COR-L47 (cell line): ENCODE measurements at places on chromosomes 7 and 10.

GRCh38 chr7:67766906-67767410 is 770.3 kb downstream of the TYW1 start:
- DNase-seq: no peak

DNA sequence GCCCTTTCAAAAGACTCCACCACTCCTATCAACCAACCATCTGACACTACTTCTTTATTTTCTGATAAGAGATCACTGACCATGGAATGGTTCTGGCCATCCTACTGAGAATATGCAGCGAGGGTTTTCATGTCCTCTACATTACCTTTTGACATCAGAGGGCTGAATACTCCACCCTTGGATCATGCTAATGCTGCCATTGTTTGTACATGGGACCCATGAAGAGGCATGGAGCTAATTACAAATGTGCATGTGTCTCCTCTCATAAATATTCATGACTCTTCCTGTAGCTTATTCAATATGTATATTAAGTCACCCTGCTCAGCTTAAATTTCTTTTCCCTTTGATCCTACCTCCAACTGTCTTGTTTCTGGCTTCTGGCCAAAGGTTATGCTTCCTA is 1065.8 kb upstream of the GHITM start:
- no peak for DNase-seq

GRCh38 chr7:100629117-100629716 is 12.1 kb downstream of the TFR2 start:
- DNase-seq: no peak

- no peak for DNase-seq
Observed at GRCh38 chr10:26574783-26575182, 122.7 kb upstream of the PDSS1 start.

GRCh38 chr7:156843157-156843556 is 49.8 kb downstream of the LMBR1 start:
- no peak for DNase-seq

- no peak for DNase-seq
Observed at GRCh38 chr7:79979437-79979836, 155.2 kb upstream of the GNAI1 start.

GRCh38 chr10:133358162-133358924 is 524 bp upstream of the FUOM start:
- DNase-seq: no peak

DNA sequence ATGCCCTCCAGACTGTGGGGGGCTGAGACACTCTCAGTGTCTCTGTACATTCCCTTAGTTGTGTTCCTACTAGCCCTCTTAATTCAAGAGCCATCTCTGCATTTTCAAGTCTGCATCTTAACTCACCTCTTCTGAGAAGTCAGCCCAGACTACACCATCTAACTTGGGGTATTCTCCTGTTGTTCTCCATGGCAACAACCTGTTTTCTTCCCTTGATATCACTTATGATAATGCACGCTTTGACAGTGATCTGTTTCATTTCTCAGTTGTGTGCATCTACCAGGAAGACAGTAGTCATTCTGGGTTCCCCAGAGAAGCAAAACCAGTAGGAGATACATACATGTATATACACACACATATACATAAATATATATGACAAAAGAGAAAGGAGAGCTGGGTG is 707.3 kb upstream of the IGFBP3 start:
- no peak for DNase-seq

DNA sequence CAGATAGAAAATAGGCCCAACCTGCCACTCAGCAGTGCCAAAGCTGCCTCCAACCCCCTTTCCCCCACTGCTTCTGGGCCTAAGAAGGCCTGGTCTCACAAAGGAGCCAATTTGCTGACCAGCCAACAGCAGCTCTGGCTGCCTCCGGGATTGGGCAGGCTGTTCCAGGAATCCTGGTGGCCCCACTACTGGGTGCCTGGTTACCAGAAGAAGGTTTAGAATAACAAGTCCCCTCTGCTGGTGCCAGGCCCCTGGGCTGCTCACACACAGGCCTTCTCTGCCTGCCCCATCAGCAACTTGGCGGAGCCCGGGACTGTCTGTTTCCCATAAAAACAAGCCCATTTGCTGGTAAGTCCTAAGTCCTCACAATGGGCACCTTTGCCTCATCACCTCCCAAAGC is 1.2 kb downstream of the PHKG1 start:
- no peak for DNase-seq

DNA sequence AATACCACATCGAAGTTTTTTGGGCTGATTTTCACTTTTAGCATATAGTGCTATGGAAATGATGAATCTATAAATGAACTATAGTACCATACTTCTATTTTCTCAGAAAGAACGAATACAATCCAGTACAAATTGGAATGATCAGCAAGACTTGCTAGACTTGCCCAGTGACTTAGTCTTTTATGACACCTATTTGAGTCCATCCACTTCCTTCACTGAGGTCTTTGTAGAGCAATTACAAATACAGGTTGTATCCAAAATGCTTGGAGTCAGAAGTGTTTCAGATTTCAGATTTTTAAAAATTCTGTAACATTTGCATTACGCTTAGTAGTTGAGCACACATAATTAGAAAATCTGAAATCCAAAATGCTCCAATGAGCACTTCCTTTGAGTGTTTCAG is 104.3 kb downstream of the NRBF2 start:
- no peak for DNase-seq

DNA sequence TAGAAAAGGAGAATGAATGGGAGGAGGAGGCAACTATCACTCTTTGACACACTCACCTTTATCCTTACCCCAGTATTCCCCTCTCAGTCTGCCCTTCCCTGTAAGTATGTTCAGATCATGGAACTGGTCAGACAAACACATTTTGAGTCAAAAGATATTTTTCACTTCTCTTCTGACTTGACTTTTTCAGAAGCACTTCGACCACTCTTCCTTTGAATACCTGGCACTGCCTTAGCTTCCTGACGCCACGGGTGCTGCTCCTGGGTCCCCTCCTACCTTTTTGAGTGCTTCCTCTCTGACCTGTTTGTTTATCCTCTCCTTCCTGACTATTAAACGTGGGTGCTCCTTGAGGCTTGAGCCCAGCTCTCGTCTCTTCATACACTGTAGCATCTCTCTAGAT is 19.8 kb upstream of the C10orf67 start:
- no peak for DNase-seq

- DNase-seq: no peak
Observed at GRCh38 chr10:786633-787474, 97.4 kb upstream of the DIP2C start.

DNA sequence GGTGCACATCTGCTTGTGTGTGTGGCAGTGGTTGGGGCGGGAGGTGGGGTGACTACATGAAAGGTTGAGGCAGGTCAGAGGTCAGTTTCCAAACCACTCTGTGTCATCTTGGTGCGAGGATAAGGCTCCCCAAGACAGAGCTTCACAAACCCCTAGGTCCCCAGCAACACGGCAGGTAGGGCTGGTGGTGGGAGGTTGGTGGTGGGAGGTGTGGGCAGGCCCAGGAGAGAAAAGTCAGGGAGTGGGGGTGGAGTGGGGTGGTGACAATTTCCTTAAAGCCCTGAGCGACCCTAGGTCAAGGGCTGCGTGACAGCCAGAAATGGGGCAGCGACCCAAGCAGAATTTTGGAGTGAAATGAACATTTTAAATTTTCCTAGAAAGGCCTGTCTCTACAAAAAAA is 1.6 kb upstream of the STRA8 start:
- DNase-seq: no peak

DNA sequence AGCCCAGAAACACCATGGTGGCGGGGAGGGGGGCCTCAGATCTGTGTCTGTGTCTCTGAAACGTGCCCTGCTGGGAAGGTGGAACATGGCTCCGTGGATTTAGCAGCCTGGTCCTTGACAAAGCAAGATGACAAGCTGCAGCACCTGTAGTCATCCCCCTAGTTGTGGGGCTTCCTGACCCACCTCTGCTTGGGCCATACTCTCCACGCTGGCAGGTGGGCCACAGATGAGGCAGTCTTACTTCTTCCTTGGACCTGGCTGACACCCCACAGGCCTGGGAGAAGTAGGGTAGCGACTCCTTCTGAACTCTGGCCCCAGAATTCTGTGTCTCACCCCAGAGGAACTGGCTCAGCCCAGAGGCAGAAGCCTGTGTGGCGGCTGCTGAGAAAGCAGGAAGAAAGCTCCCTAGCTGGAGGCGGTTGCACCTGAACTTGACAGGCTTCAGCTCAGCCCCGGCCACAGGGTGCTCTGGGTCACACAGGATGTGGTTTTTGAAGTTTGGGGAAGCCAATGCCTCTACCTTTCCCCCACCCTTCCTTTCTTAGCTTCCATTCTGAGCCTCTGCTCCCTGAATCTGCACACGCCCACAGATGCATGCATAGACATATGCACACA is 113.9 kb downstream of the ABLIM1 start:
- no peak for DNase-seq

DNA sequence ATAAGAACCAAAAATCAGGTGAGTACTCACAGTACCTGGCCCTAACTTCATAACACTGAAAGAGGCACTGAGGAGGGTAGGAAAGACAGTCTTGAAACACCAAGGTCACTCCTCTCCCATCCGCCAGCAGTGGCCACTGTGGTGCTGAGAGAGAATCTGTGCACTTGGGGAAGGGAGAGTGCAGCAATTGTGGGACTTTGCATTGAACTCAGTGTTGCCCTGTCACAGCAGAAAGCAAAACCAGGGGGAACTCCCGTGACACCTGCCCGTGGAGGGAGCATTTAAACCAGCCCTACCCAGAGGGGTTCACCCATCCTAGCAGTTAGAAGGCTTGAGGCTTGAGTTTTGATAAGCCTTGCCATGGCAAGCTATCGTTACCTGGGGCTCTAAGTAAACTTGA is 35.2 kb upstream of the MAP3K8 start:
- no peak for DNase-seq

GRCh38 chr10:60733517-60733822 is 44.8 kb upstream of the CDK1 start:
- DNase-seq: peak; percentile 53

DNA sequence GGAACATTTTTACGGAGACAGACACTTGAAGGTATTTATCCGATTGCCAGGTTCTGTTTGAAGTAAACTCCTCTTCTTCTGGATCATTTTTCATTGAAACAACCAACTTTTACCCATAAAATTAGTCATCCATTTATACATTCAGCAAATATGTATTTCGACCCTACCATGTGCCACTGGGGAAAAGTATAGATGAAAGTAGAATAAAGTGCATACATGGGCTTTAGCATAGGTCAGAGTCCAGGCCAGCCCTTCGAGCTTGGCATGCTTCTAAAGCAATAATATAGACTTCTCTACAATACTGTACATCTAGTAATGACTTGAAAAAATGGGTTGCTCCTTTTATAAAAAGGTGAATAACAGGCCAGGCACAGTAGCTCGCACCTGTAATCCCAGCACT is 10.1 kb downstream of the SLC25A16 start:
- no peak for DNase-seq

DNA sequence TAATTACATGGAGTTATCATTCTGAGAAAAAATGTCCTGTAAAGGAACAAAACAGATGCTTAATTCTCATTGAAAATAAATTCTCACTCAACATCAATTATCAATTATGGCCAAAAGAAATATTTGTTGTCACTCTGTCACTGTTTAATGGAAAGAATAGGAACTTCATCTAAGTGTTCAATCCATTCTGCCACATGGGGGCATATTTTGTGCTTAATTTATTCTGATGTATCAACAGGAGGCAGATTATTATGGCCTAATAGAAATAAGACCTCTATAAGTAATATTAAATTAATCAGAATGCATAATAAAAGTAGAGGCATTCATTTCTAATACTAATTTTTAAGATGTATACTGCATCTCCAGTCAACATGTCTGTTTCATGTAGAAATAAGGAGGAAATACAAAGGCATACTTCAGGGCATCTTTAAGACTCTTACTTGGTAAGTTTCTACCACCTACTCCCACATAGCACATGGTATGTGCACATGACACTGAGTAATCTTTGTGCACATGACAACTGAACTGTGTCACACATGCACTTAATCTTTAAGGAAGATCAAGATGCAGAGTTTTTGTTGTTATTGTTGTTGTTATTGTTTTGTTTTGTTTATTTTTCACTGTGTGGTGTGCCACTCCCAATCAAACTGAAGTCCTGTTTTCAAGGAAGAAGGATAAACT is 420.4 kb upstream of the SEMA3A start:
- no peak for DNase-seq
